ENCODE measurements at places on chromosomes 5 and 9.

DNA sequence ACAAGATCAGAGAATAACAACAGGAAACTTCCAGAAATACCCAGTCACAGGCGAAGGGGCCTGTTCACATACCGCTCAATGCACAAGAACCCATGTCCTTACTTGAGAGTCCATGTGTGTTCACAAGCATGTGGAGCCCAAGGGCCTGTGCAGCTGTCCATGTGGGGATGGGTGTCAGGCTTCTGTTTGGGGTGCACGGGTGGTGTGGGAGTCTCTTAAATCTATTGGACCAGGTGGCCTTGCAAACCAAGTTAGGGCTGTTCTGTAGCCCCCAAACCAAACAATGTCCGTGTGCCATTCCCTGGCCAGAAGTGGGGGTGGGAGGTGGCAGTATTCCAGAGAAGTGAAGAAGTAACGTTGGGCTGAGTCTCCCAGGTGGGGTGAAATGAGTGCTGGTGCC is 222.3 kb downstream of the PBX3 start:
- H3K36me3 ChIP-seq, result no peaks in the 10 kb centered on the region
- no peak overlapping the region for H3K27ac ChIP-seq
- no peaks in the 10 kb centered on the region for H3K27me3 ChIP-seq
- H3K4me3 ChIP-seq, result no peak overlapping the region

GRCh38 chr5:40367255-40367654 is 312.5 kb upstream of the PTGER4 start:
- H3K27me3 ChIP-seq, result peaks cover 3% of the 10 kb centered on the region
- DNase-seq, result no peak
- H3K27ac ChIP-seq, result no peak overlapping the region
- no peaks in the 10 kb centered on the region for H3K36me3 ChIP-seq
- no peak overlapping the region for H3K4me3 ChIP-seq

DNA sequence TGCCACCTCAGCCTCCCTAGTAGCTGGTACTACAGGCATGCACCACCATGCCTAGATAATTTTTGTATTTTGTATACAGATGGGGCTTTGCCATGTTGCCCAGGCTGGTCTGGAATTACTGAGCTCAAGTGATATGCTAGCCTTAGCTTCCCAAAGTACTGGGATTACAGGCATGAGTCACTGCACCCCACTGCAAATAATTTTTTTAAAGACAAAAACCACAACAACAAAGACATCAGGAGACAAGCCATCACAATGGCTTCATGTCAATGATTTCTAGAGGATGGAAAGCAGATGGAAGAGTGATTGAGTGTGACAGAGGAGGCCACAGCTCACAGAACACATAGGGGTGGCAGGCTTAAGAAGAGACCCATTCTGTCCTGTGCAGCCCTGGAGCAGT is 97.9 kb upstream of the PCSK1 start:
- H3K27ac ChIP-seq, result no peak overlapping the region
- H3K36me3 ChIP-seq, result no peaks in the 10 kb centered on the region
- H3K4me3 ChIP-seq, result no peak overlapping the region
- peaks cover 5% of the 10 kb centered on the region for H3K4me1 ChIP-seq

DNA sequence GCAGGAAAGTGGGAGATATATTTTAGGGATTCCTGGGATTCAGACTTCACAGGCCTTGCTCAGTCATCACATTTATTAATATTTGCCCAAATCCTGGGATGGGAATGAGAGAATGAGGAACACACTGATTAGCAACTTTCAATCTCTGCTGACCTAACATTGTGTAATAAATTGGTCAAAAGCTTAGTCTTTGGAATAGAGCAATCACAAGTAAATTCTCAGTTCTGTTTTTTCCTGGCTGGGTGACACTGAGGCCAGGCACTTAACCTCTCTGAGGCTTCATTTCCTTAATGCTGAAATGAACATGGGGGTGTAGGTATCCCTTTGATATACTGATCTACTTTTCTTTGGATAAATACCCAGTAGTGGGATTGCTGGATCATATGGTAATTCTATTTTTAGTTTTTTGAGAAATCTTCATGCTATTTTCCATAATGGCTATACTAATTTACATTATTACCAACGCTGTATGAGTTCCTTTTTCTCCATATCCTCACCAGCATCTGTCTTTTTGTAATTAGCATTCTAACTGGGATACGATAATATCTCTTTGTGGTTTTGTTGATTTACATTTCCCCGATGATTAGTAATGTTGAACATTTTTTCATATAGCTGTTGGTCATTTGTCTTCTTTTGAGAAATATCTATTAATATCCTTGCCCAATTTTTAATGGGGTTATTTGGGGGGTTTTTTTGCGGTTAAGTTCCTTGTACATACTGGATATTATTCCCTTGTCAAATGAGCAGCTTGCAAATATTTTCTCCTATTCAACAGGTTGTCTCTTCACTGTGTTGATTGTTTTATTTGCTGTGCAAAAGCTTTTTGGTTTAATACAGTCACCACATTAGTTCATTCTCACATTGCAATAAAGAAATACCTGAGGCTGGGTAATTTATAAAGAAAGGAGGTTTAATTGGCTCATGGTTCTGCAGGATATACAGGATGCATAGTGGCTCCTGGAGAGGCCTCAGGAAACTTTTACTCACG is 36.8 kb upstream of the NIPBL start:
- peaks cover 19% of the 10 kb centered on the region for H3K4me1 ChIP-seq
- no peak for DNase-seq
- no peak overlapping the region for H3K4me3 ChIP-seq
- H3K27ac ChIP-seq, result no peak overlapping the region

DNA sequence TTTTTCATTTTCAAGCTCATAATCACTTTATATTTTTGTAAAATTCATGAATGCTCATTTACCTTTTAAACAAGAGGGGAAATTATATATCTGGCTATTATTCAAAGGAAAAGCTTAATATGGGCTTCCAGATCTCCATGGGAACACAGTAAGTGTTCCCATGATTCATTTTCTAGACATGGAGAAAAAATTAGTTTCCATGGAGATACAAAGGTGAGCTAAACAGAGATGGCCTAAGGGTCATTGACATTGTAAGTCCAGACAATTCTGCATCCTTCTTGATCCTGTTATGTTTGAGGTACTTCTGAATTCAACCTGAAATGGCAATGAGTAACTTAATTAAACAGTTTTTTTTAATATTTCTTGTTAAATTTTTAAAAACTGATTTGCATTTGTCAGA is 341.4 kb upstream of the PRR16 start:
- no peak for DNase-seq
- H3K27ac ChIP-seq, result no peak overlapping the region
- H3K4me1 ChIP-seq, result no peaks in the 10 kb centered on the region

DNA sequence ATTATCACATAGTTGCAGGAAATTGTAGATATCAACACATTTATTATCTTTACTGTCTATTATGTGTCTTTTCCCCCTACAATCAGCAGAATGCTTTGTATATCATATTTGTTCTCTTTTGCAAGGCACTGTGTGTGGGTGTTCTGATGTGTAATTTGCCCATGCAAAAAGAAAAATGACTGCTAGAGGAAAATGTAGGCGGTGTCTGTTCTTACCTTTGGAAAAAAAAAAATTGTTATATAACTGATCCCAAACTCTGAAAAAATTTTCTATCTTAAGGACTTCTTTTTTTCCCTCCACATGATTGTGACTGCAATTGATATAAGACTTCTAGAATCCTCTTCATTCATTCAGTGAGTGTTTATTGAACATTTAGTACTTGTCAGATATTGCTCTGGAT is 24.5 kb downstream of the MRPS30 start:
- H3K4me3 ChIP-seq, result no peak overlapping the region
- no peaks in the 10 kb centered on the region for H3K4me1 ChIP-seq
- peaks cover under 1% of the 10 kb centered on the region for H3K36me3 ChIP-seq
- no peaks in the 10 kb centered on the region for H3K27me3 ChIP-seq

DNA sequence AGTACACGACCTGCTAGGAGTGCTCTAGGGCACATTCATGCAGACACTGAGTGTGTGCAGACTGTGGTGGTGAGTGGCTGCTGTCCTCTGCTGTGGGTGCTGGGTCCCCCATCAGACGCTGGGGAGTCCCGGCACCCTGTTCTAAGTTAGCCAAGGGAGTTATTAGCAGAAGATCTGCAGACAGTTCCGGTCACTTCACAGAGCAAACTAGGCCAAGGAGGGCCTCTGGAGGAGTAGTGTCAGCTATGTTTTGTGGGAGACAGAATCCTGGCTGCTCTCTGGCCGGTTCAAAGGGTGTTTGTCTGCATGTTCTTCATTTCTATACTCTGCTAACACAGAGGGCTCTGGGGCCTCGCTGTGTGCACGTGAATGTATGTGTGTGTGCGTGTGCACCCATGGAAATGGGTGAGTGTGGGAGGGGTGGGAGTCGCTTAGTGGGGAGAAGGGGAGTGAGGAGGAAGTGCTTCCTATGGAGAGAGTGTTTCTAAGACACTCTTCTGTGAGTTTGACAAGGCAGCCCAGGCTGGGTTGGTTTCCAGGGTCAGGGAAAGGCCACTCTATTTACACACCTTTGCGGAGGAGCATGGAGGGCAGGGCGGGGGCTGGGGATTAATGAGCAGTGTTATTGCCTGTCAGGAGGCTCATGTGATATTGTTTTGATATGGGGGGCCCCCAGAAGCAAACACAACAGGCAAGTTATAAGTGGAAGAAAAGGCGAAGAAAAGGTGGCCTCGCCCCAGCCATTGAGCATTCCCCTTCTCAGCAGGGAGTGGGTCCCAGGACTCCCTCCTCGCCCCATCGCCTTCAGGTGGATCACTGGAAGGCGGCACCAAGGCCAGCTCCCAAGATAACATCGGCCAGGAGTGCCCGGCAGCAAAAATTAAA is 68.9 kb downstream of the MACROH2A1 start:
- no peak overlapping the region for H3K27ac ChIP-seq
- H3K4me3 ChIP-seq, result no peak overlapping the region
- H3K27me3 ChIP-seq, result peaks cover 4% of the 10 kb centered on the region
- peaks cover 8% of the 10 kb centered on the region for H3K36me3 ChIP-seq
- H3K4me1 ChIP-seq, result peaks cover 2% of the 10 kb centered on the region

DNA sequence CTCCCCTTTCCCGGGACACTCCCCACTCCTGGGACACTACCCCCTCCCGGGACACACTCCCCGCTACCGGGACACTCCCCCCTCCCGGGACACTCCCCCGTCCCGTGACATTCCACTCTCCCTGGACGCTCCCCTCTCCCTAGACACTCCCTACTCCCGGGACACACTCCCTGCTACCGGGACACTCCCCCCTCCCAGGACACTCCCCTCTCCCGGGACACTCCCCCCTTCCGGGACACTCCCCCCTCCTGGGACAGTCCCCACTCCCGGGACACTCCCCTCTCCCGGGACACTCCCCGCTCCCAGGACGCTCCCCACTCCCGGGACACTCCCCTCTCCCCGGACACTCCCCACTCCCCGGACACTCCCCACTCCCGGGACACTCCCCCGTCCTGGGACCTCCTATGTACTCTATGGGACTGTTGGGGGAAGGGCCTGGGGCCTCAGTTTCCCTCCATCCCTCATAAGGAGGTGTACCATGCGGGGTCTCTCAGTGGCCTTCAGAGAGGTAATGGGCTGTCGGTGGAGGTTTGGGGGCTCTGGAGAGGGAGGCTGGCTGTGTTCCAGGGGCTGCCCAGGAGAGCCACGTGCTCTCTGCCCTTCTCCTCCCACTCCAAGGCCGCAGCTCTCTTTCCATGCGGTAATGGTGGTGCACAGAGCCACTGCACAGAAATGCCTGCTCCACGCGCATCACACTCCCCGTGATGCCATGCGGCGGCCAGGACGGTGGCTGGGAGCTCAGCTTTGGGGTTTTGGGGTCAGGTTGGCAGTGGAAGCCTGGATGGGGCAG is 96.2 kb downstream of the RXRA start:
- no peak overlapping the region for H3K4me3 ChIP-seq
- peaks cover 7% of the 10 kb centered on the region for H3K36me3 ChIP-seq

- no peaks in the 10 kb centered on the region for H3K4me1 ChIP-seq
- no peak for DNase-seq
- no peaks in the 10 kb centered on the region for H3K27me3 ChIP-seq
- no peak overlapping the region for H3K27ac ChIP-seq
Observed at GRCh38 chr5:8053270-8053669, 184.3 kb downstream of the MTRR start.

DNA sequence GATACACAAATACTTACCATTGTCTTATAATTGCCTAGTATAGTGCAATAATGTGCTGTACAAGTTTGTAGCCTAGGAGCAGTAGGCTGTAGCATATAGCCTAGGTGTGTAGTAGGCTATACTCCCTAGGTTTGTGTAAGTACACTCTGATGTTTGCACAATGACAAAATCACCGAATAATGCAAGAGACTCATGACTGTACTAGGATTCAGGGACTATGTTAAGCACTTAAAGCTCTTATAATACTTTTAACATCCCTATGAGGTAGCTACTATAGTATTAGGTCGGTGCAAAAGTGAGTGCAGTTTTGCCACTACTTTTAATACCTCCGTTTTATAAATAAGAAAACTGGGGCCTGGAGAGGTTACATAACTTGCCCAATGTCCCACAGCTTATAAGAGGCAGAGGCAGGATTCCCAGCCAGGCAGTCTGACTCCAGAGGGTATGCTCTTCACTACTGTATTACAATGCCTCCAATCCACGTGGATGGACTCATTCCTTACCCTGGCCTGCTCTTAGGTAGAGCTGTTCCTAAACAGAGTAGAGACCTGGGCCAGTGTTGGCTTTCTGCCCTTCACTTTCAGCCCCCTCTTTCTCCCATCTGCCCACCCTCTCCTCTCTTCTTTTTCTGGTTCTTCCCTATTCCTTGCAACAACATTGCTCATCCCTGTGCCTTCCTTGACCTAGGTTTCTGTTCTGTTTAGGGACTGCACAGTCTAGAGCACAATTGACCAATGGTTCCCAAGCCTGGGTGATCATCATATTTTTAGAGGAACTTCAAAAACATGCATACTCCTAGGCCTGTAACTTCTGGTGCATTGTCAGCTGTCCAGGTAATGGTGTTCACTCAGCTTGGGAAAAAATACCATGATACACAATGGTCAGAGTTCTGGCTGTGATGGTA is 114.0 kb downstream of the CARTPT start:
- peaks cover 13% of the 10 kb centered on the region for H3K4me1 ChIP-seq
- H3K27ac ChIP-seq, result no peak overlapping the region
- no peaks in the 10 kb centered on the region for H3K27me3 ChIP-seq
- H3K36me3 ChIP-seq, result no peaks in the 10 kb centered on the region
- no peak overlapping the region for H3K4me3 ChIP-seq

- no peaks in the 10 kb centered on the region for H3K27me3 ChIP-seq
- H3K27ac ChIP-seq, result no peak overlapping the region
- no peaks in the 10 kb centered on the region for H3K36me3 ChIP-seq
- peaks cover 3% of the 10 kb centered on the region for H3K4me1 ChIP-seq
- DNase-seq, result no peak
Observed at GRCh38 chr5:91266184-91266705, 116.9 kb downstream of the ARRDC3 start.

GRCh38 chr5:138482638-138483037 is 17.4 kb downstream of the EGR1 start:
- no peaks in the 10 kb centered on the region for H3K4me1 ChIP-seq
- H3K4me3 ChIP-seq, result no peak overlapping the region
- DNase-seq, result no peak
- H3K27ac ChIP-seq, result no peak overlapping the region
- no peaks in the 10 kb centered on the region for H3K36me3 ChIP-seq

Data from endothelial cell (in vitro differentiated cells).